ENCODE measurements at places on chromosomes 13 and 19. TPM values are rescaled to one million over a fixed set of nuclear protein-coding genes. Genes with fewer than 3 reads are reported as not detected.
A peak's percentile ranks its signal among the peaks of the same experiment; 100 is the strongest.

IL4I1 gene
- total RNA-seq = 0.81 TPM

TEX26 gene
- total RNA-seq = 0.26 TPM

HPN gene
- 21.4 TPM for total RNA-seq

ZNF442 gene
- total RNA-seq = 3.4 TPM

TNFSF13B gene
- 7.2 TPM for total RNA-seq

CYP4F2 gene
- total RNA-seq = 66.6 TPM

CTXN1 gene
- total RNA-seq = 5.9 TPM

DNA sequence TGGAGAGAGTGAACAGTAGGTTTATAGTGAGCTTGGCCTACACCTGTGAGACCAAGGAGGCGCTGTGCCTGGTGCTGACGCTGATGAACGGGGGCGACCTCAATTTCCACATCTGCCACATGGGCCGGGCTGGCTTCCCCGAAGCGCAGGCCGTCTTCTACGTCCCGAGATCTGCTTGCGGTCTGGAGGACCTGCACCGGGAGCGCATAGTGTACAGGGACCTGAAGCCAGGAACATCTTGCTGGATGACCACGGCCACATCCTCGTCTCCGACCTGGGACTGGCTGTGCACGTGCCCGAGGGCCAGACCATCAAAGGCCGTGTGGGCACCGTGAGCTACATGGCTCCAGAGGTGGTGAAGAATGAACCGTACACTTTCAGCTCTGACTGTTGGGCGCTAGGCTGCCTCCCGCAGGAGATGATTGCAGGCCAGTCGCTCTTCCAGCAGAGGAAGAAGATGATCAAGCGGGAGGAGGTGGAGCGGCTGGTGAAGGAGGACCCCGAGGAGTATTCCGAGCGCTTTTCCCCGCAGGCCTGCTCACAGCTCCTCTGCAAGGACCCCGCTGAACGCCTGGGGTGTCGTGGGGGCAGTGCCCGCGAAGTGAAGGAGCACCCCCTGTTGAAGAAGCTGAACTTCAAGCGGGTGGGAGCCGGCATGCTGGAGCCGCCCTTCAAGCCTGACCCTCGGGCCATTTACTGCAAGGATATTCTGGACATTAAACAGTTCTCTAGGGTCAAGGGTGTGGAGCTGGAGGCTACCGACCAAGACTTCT is 139.0 kb downstream of the ZDHHC20 start:
- DNase-seq = no peak

DNA sequence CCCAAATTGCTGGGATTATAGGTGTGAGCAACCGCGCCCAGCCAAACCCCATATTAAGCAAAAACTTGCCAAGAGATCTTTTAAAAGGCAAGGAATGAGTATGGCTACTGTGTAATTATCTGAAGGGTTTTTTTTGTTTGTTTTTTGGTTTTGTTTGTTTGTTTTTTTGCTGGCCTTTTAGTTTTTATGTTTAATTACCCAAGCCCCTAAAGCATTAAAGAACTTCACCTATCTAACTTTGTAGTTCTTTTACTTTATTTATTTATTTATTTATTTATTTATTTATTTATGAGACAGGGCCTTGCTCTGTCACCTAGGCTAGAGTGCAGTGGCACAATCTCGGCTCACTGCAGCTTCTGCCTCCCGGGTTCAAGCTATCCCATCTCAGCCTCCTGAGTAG is 40.3 kb upstream of the GARRE1 start:
- DNase-seq = no peak

GRCh38 chr13:71587193-71587592 is 279.8 kb downstream of the DACH1 start:
- no peak for DNase-seq

- no peak for DNase-seq
These were observed 851.5 kb downstream of the DACH1 start for GRCh38 chr13:71015516-71015915.

- DNase-seq = no peak
These were observed 8.7 kb downstream of the WTIP start for GRCh38 chr19:34490141-34490766.

DNA sequence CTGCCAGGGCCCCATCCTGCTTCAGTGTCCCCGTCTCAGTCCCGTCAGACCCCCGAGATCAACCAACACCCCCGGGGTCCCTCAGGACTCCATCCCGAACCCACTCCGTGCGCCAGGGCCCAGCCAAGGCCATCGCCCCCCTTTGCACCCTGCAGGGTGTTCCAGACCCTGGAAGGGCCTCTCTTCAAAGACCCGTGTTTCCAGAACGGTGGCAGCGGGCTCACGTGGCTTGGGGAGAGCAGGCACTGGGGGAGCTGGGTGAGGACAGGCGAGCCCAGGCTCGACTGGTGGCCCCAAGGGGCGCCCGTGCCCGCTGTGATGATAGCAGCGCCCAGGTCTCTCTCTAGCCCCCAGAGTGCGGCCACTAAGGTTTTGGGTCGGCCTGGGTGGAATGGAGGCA is 1.4 kb downstream of the KASH5 start:
- no peak for DNase-seq

DNA sequence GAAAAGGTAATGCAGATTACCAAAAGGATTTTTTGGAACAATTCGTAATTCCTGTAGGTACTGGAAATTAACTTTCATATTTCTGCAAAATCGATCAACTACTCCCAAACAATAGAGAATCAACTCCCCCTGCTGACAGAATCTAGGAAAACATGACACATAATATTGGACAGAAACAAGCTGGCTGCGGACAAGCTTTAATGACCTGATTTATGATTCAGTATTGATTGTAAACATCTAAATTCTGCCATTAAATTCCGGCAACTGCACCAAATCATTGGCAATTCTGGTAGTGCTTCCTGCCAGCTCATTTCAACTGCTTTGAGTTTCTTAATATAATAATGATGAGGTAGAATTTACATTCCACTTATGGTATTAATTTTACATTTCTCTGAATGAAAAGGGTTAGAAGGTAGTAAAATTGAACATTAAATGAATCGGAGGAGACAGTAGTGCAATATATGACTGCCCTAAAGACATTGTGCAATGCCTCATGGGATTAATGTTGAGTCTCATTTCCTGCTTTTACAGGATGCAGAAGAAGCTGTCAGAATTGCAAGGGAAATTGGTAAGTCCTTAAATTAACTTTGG is 146.5 kb downstream of the PCCA start:
- DNase-seq = peak; percentile 26

GRCh38 chr13:40974460-40975407 is 44.4 kb downstream of the ELF1 start:
- no peak for DNase-seq

- DNase-seq = no peak
These were observed 2.3 kb upstream of the TPM4 start for GRCh38 chr19:16073988-16074387.

GRCh38 chr19:38228491-38229439 is 4.7 kb upstream of the DPF1 start:
- DNase-seq = no peak

DNA sequence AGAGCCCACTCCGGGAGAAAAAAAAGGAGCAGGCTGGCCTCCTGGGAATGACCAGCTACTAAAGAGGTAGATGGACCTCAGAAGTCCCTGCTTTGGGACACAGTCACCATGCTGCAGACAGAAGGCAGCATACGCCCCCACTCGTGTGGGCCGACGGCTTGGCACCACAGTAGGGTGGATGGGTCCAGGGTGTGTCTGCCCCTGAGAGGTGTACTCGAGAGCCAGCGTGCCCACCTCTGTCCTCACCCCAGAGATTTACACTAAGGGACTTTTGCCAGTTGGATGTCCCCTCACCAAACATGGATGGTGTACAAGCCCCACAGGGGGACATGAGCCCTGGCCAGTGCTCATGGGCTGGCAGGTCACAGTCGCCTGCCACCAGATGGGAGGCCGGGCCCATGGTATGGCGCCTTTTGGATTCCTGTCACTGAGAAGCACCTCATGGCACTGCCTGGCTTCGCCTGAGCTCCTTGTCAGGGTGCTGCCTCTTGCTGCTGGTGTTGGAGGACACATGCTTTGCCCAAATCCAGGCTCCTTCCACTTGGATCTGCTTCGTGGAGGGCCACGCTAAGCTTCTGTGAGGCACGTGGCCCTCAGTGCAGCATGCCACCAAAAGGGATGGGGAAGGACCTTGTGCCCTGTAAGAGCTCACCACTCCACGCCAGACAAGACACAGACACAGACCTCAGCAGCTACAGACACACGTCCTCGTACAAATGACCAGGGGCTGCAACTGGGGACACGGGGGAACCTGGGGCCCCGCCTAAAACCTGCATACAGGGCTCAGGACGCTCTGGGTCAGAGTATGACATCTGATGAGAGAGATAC is 13.3 kb upstream of the EPHX3 start:
- DNase-seq = no peak

GRCh38 chr13:46211116-46211482 is 629 bp upstream of the LRRC63 start:
- DNase-seq = no peak

- DNase-seq = no peak
These were observed 6.5 kb downstream of the EPHX3 start for GRCh38 chr19:15225760-15226159.

DNA sequence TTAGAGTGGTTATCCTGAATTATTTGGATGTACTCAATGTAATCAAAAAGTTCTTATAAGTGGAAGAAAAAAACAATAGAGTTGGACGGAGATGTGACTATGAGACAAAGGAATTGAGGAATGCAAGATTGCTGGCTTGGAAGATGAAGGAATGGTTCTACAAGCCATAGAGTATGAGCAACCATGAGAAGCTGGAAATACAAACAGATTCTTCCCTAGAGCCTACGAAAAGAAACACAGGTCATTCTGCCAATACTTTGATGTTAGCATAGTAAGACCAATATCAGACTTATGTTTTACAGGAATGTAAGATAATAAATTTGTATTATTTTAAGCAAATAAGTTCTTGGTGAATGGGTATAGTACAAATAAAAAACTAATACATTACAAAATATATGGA is 249.2 kb downstream of the DIAPH3 start:
- DNase-seq = no peak
